ENCODE measurements at places on chromosomes 3 and 15.
A peak's percentile ranks its signal among the peaks of the same experiment; 100 is the strongest.

GRCh38 chr3:42657675-42658074 is 4.2 kb downstream of the ZBTB47 start:
- H3K4me1 ChIP-seq: peaks cover 70% of the 10 kb centered on the region
- no peak overlapping the region for H3K4me3 ChIP-seq
- peaks cover 21% of the 10 kb centered on the region for H3K36me3 ChIP-seq

GRCh38 chr15:33638453-33638852 is 327.7 kb downstream of the RYR3 start:
- H3K27me3 ChIP-seq: no peaks in the 10 kb centered on the region
- H3K36me3 ChIP-seq: no peaks in the 10 kb centered on the region
- H3K4me3 ChIP-seq: no peak overlapping the region
- DNase-seq: no peak

- no peak overlapping the region for H3K27ac ChIP-seq
- H3K4me1 ChIP-seq: peaks cover 4% of the 10 kb centered on the region
- DNase-seq: no peak
- no peaks in the 10 kb centered on the region for H3K27me3 ChIP-seq
Observed at GRCh38 chr15:31478702-31479221, 152.1 kb downstream of the KLF13 start.

GRCh38 chr3:42996633-42997075 is 17.5 kb downstream of the GASK1A start:
- no peak for DNase-seq
- no peaks in the 10 kb centered on the region for H3K27me3 ChIP-seq
- no peaks in the 10 kb centered on the region for H3K36me3 ChIP-seq
- peak overlapping the region; percentile 85 for H3K27ac ChIP-seq
- no peak overlapping the region for H3K4me3 ChIP-seq

DNA sequence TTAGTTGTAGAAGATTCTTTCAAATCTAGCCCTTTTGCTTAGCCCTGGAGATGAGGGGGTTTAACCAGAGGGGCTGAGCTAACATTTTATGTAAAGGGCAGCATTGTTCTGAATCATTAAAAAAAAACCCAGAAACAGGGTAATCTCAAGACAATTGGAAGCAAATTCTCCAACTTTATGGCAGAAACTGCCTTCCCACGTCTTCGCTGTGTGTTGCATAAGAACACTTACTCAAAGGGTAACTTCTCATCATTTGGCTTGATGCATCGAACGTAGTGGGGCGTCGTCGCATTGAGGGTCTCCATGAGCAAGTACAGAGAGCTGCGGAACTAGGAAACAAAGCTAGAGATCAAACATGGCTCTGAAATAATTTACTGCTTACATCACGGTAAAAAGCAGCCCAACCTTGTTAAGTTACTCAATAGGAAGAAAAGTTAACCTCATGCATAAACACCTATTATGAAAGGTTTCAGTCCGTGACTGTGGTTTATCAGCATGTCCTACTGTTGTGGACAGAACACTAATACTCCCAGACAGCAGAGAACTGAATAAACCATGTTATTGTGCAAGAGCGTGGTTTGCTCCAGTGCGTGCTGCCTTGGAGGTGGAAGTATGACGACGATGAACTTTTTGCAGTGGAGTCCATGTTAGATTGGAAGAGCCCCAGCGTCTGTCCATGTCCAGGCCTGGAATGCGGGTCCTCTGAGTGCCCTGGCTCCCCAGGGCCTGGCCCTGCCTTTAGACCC is 48.7 kb downstream of the MYO5C start:
- no peaks in the 10 kb centered on the region for H3K27me3 ChIP-seq
- H3K27ac ChIP-seq: no peak overlapping the region
- no peak overlapping the region for H3K4me3 ChIP-seq
- H3K4me1 ChIP-seq: no peaks in the 10 kb centered on the region
- no peaks in the 10 kb centered on the region for H3K36me3 ChIP-seq

- no peak for DNase-seq
- H3K27me3 ChIP-seq: no peaks in the 10 kb centered on the region
- no peak overlapping the region for H3K27ac ChIP-seq
- H3K36me3 ChIP-seq: no peaks in the 10 kb centered on the region
Observed at GRCh38 chr15:33031324-33031821, 163.1 kb downstream of the FMN1 start.

GRCh38 chr3:78101384-78101783 is 1061.5 kb downstream of the ROBO2 start:
- H3K36me3 ChIP-seq: no peaks in the 10 kb centered on the region
- no peak for DNase-seq
- H3K27me3 ChIP-seq: no peaks in the 10 kb centered on the region
- no peaks in the 10 kb centered on the region for H3K4me1 ChIP-seq
- no peak overlapping the region for H3K4me3 ChIP-seq
- H3K27ac ChIP-seq: no peak overlapping the region

DNA sequence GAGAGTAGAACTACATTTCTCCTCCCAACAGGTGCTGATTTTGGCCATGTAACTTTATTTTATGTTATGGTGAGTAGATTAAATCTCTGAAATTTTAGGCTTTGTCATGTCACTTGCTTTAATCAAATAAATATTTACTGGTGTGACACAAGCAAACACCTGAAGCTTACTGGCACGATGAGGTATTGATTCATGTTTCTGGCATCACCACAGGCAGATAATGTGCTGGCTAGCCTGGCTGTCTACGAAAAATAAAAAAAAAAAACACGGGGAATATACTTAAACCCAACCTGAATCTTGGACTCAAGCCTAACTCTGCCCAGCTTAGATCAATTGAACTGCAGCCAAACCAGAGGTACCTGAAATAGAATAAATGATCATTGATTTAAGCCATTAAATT is 65.6 kb upstream of the CADM2 start:
- no peaks in the 10 kb centered on the region for H3K36me3 ChIP-seq
- no peak overlapping the region for H3K4me3 ChIP-seq
- no peaks in the 10 kb centered on the region for H3K27me3 ChIP-seq
- no peak overlapping the region for H3K27ac ChIP-seq
- no peaks in the 10 kb centered on the region for H3K4me1 ChIP-seq

- no peaks in the 10 kb centered on the region for H3K36me3 ChIP-seq
- no peak overlapping the region for H3K27ac ChIP-seq
- no peak for DNase-seq
- H3K4me1 ChIP-seq: no peaks in the 10 kb centered on the region
- H3K27me3 ChIP-seq: no peaks in the 10 kb centered on the region
Observed at GRCh38 chr3:119786409-119786808, 4.5 kb downstream of the NR1I2 start.

DNA sequence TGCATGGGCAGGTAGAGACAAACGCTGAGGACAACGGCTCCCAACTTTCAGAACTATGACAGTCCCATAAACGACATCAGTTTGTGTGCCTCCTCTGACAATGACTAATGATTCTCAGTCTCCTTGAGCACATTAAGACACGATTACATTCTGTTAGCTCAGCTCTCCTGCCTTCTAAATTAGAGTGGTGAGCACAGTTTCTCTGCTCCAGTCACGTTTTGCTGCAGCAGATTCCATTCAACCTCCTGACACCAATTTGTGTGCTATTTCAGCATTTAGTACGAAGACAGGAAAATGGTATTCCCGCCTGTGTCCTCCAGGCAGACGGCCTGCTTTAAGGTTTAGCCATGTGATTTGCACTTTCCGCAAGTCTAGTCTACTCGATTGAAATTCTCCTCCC is 458.4 kb upstream of the CFAP20DC start:
- no peaks in the 10 kb centered on the region for H3K36me3 ChIP-seq
- DNase-seq: no peak
- no peak overlapping the region for H3K27ac ChIP-seq
- H3K4me1 ChIP-seq: no peaks in the 10 kb centered on the region
- no peaks in the 10 kb centered on the region for H3K27me3 ChIP-seq

- no peak overlapping the region for H3K4me3 ChIP-seq
Observed at GRCh38 chr15:85142312-85142711, 160.7 kb downstream of the PDE8A start.

DNA sequence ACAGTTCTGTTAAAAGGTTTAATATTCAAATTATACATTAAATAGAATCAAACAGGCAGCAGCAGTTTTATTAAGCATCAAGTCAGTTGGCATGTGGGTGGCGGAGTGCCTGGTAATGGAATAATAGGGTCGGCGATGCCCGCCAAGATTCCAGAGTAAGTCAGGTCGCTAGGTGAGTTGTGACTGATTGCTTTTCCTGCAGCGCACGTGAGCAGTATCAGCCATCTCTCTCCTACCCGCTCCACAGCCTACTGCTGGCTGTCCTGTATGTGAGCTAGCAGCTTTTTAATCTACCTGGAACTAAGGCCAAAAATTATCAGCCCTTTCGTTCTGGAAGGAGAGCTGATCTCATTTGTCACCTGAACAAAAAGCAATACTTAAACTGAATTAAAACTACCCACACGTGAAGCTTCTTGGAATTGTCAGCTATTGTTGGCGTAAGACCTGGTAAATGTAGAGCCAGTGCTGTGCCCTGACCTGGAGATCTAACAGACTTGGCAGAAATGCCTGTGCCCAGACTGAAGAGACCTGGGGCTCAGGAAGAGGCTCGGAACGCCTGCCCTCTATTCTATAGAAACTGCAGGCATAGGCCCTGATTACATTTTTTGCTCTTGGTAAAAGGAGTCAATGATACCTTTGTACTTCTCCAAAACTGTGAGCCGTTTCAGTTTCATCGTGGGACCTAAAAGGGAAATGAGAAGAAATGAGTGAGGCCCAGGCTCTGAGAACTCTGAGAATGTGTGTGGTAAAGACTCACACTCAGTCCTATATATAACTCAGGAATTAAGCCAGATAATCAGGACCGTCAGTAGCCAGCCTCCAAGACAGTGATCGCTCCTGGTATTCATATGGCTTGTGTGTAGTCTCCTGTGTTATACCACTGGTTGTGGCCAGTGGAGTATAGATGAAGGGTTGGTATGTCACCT is 21.9 kb downstream of the IDH3A start:
- H3K4me1 ChIP-seq: no peaks in the 10 kb centered on the region
- peaks cover 41% of the 10 kb centered on the region for H3K36me3 ChIP-seq
- no peak overlapping the region for H3K27ac ChIP-seq
- no peak for DNase-seq
- H3K27me3 ChIP-seq: no peaks in the 10 kb centered on the region

GRCh38 chr15:36961956-36962355 is 138.4 kb downstream of the MEIS2 start:
- peaks cover 20% of the 10 kb centered on the region for H3K4me1 ChIP-seq
- H3K4me3 ChIP-seq: no peak overlapping the region
- H3K27ac ChIP-seq: no peak overlapping the region
- no peaks in the 10 kb centered on the region for H3K36me3 ChIP-seq

- H3K27me3 ChIP-seq: no peaks in the 10 kb centered on the region
- no peak overlapping the region for H3K27ac ChIP-seq
- no peak overlapping the region for H3K4me3 ChIP-seq
- peaks cover 30% of the 10 kb centered on the region for H3K4me1 ChIP-seq
Observed at GRCh38 chr3:185402561-185402960, 39.6 kb downstream of the MAP3K13 start.

- H3K4me1 ChIP-seq: no peaks in the 10 kb centered on the region
- H3K36me3 ChIP-seq: no peaks in the 10 kb centered on the region
- H3K27ac ChIP-seq: no peak overlapping the region
- H3K27me3 ChIP-seq: no peaks in the 10 kb centered on the region
- no peak overlapping the region for H3K4me3 ChIP-seq
Observed at GRCh38 chr3:18080198-18080689, 337.8 kb upstream of the TBC1D5 start.

DNA sequence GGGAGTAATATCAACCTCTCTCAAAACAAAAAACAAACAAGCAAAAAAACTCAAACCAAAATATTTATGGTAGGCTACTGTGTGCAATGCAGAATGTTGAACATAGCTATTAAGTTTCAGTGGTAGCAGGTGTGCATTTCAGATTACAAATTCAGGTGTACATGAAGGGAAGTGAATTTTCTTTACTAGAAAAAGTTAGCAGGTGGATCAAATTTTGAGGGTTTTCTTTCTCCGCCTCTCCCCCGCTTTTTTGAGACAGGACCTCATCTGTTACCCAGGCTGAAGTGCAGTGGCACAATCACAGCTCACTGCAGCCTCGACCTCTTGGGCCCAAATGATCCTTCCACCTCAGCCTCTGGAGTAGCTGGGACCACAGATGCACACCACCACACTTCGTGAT is 109.7 kb upstream of the GOLIM4 start:
- no peaks in the 10 kb centered on the region for H3K4me1 ChIP-seq
- H3K4me3 ChIP-seq: no peak overlapping the region

DNA sequence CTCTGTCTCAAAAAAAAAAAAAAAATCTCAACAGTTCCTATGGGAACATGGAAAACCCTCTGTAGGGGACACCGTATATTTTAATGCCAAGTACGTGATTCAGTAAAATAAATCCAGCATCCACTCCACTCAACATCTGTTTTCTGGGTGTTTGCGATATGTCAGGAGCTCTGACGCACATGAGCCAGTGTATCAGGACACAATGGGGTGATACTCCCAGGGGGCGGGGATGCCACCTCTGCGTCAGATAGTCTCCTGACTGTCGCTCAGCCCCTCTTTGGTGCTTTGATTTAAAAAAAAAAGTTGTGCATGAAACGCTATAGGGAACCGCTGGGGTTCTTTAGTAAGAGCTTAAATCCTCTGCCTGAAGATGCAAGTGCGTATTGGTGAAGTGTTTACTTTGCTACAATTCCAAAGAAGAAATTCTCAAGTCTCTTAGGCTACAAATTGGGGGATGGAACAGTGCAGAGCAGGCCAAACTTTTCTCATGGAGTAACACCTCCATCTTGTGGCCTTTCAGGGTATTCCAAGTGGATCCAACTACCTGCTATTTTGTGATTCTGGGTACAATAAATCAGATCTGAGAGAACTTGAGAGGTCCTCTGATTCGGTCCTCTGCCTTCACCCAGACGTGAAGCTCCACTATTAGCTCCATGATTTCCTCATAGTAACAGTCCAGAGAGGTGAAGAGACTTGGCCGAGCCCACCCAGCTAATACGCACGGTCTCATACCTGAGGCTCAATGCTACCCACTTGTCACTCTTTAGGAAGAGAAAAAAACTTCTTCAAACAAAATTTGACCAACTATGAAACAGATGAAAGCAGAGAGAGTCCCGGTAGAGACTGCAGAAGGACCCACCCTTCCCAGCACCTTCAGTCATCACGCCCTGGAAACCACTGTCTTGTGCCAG is 9.3 kb upstream of the NR2E3 start:
- H3K4me1 ChIP-seq: peaks cover 15% of the 10 kb centered on the region
- no peaks in the 10 kb centered on the region for H3K36me3 ChIP-seq
- no peak overlapping the region for H3K4me3 ChIP-seq
- H3K27me3 ChIP-seq: no peaks in the 10 kb centered on the region
- H3K27ac ChIP-seq: no peak overlapping the region
